ENCODE measurements at places on chromosomes 6 and 20.

- DNase-seq, result no peak
These were observed 55.5 kb downstream of the TTI1 start for GRCh38 chr20:37977786-37978185.

DNA sequence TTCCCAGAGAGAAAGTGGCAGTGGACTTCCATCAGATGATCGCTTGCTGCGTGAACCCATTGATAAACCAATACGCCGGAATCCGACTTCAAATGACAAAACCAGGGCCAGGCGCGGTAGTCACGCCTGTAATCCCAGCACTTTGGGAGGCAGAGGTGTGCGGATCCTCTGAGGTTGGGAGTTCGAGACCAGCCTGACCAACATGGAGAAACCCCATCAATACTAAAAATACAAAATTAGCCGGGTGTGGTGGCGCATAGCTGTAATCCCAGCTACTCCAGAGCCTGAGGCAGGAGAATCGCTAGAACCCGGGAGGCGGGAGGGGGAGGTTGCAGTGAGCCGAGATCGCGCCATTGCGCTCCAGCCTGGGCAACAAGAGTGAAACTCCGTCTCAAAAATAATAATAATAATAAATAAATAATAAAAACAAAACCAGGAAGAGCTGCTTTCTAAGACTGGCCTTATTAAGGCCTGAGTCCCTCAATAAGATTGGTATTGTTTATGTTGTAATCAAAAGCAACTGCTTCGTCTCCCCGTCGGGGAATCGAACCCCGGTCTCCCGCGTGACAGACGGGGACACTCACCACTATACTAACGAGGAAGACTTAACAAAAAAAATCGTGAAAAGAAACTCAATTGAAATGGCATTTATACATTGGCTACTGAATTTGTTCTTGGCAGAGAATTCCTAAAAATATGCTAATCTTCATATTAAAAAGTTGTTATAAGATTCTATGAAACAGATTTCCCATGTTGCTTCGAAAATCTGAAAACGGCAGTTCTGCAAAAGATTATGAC lies 110.2 kb upstream of the ZNF184 start:
- peak; percentile 48 for DNase-seq

DNA sequence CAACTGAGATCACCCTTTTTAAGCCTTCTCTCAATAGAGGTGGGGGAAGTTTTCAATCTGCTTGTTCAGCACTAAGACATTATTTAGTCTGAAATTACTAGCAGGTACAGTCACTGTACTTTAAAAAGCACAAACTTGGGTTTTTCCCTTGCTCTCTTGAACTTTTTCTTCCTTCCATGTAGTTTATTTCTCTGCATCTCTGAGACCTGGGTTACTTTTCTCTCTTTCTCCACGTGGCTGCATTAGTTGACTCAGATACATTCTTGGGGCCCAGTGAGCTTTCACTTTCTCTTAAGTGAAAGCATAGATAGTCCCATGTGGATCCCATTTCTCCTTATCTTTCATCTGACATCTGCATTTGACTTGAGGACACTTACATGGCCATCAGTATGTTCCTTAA lies 433.9 kb upstream of the MAP3K7 start:
- DNase-seq, result no peak

DNA sequence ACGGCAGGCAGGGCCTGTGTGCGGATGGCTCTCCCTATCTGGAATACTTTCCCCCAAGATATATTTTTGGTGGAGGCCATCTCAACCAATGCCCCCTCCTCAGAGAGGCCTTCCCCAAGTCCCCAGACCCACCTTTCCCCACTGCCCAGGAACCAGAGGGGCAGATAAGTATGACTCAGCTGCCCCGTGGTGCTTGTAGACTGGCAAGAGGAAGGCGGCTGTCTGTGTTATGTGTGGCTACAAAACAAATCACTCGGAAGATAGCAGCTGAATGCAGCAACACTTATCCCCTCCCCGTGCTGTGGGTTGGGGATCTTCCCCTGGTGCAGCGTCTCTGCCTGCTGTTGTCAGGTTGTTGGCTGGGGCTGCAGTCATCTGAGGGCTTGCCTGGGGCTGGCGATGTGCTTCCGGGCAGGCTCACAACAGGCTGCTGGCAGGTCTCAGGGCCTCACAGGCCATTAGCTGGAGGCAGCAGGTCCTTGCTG lies 7.1 kb downstream of the NPEPL1 start:
- no peak for DNase-seq

GRCh38 chr6:17705428-17705777 lies 1.3 kb downstream of the NUP153 start:
- peak; percentile 51 for DNase-seq

DNA sequence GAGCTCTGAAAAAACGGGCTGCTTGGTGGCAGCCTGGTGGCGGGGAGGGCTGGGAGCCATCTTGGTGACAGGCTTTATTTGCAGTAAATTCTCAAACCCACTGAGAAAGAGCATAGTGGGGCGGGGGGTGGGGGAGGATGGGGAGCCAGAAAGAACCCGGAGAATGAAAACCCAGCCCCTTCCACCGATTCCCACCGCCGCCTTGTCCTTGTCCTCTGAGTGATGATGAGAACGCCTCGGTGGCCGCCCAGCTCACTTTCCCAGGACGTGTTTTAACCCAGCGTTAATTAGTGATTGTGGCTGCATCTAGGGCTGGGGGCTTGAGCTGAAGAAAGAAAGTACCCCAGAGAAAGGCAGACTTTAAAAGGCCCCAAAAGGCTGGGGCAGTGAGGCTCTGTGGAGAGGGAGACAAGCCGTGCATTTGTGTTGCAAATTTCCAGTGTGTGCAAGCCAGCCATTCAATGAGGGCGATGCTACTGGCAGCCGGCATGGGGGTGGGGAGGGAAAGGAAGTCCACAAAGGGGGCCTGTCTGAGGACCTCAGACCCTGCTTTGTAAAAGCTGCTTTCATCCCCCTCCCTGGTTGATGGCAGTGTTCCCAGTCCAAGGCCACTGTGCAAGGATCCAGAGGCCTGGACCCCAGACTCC lies 6.2 kb upstream of the GHRH start:
- DNase-seq, result no peak

- no peak for DNase-seq
These were observed 754 bp downstream of the RPS10 start for GRCh38 chr6:34425132-34425497.
